Left renal cortex interstitium (tissue), 4 donors: ENCODE measurements at places on chromosomes 3 and 15. TPM values are rescaled to one million over a fixed set of nuclear protein-coding genes. Genes with fewer than 3 reads are reported as not detected.

DNA sequence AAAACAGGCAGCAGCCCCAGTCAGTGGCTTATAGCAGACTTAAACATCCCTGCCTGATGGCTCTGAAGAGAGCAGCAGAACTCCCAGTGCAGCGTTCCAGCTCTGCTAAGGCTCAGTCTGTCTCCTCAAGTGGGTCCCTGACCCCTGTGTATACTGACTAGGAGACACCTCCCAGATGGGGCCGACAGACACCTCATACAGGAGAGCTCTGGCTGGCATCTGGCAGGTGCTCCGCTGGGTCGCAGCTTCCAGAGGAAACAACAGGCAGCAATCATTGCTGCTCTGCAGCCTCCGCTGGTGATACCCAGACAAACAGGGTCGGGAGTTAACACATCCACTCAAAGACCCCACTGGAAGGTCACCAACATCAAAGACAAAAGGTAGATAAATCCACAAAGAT, 93.5 kb downstream of the RFX7 start:
- DNase-seq: no peak

Gene TRIM42
- not detected for polyA plus RNA-seq

GRCh38 chr3:90062631-90063200, 955.3 kb downstream of the EPHA3 start:
- no peak for DNase-seq

DNA sequence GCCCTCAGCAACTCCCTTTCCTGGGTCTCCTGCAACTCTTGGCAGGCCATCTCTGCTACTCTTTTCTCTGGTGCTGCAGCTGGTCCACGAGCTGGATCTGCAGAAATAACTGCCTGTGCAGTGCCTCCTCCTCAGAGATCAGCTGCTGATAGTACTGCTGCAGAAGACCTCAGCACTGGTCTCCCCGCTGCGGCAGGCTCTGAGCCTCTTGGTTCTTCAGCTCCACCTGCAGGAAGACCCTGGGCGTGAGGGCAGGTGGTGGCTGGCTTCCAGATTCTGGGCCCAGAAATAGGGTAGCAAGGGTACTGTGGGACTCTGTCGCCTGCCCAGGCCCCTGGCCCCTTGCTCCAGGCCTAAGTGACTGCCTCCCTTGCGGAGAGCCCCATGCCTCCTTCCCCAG, 79.7 kb upstream of the C2CD4B start:
- no peak for DNase-seq

DNA sequence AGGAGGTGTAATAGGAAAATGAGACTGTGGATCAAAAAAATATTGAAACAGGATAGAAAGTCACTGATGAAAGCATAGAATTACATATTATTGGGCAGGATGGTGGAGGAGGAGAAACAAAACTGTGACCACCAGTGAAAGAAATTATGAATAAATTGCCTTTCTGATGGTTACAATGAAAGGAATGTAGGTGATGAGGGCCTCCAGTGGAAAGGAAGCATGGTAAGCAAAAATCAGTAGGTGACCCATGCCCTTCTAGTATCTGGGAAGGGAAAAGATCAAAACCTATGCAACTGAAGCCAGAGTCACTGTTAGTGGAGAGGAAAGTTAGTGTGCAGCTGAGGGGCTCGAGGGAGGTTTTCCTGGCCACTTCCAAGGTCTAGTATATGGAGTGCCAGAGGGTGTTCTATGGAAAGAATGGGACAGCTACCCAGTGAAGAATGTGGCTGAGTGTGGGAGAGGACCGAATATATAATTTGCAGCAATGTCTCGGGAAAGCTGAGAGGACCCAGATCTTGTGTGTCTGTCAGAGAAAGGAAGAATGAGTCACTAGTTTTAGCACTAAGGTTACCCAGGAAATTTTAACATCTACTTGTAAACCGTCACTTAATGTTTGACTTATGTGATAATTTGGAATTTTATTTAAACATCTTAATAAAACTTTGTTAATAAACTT, 146.2 kb downstream of the NFKBIZ start:
- DNase-seq: no peak

Gene ZMYND10
- 5.0 TPM for polyA plus RNA-seq

GRCh38 chr3:14371573-14372474, 30.6 kb upstream of the SLC6A6 start:
- DNase-seq: no peak

Gene SOX14
- not detected for polyA plus RNA-seq

DNA sequence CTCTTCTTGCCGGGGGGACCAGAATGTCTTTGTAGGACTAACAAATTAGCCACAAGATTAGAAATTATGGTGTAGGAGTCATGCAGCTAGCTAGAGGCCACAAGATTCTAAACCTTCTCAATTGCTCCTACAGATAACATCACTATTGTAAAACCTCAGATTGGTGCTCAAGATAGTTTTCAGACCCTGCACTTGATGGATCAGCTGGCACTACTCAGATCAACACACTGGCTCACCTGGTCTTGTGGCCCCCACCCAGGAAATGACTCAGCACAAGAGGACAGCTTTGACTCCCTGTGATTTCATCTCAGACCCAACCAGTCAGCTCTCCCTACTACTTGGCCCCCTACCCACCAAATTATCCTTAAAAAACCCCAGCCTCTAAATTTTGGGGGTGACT, 124.1 kb upstream of the RASGRP1 start:
- no peak for DNase-seq

- DNase-seq: no peak
Measured at GRCh38 chr3:71103430-71103921, 480.1 kb downstream of the FOXP1 start.

GRCh38 chr3:8421711-8422110, 79.9 kb upstream of the LMCD1 start:
- no peak for DNase-seq

Gene EFHB
- polyA plus RNA-seq: 8.6 TPM

GRCh38 chr3:154062513-154062912, 58.7 kb upstream of the ARHGEF26 start:
- no peak for DNase-seq

DNA sequence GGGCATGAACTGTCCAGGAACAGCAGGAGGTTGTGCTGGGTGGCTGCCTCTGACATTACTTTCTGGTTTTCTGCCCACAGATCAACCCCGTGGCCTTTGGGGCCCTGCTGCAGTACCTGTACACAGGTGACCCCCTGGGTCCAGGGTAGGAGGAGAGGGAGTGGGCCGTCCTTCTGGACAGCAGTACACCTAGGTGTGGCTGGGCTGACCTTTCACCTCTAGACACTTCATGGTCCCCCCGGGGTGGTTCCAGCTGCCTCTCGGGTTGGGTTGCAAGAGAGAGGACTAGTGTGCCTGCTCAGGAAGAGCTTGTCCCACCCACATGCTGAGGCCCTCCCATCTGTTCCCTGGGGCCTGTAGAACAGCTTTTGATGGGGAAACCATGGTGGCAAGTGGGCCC, 3.7 kb downstream of the ABTB1 start:
- no peak for DNase-seq

GRCh38 chr3:22474706-22475445, 723.9 kb upstream of the ZNF385D start:
- DNase-seq: no peak

Gene NR1I2
- 0.47 TPM for polyA plus RNA-seq
